ENCODE measurements at places on chromosomes 12 and 14. TPM values are rescaled to one million over a fixed set of nuclear protein-coding genes. Genes with fewer than 3 reads are reported as not detected.
A peak's percentile ranks its signal among the peaks of the same experiment; 100 is the strongest.

The LUM gene
- total RNA-seq, result not detected

The LALBA gene
- total RNA-seq, result not detected

The VRTN gene
- total RNA-seq, result 143 TPM

The TXNRD1 gene
- total RNA-seq, result 127 TPM

The FAM181A gene
- total RNA-seq, result not detected

The CLEC2D gene
- 7.1 TPM for total RNA-seq

The NKX2-1 gene
- not detected for total RNA-seq

The FAM222A gene
- total RNA-seq, result 2.1 TPM

The GRIP1 gene
- 13.7 TPM for total RNA-seq

DNA sequence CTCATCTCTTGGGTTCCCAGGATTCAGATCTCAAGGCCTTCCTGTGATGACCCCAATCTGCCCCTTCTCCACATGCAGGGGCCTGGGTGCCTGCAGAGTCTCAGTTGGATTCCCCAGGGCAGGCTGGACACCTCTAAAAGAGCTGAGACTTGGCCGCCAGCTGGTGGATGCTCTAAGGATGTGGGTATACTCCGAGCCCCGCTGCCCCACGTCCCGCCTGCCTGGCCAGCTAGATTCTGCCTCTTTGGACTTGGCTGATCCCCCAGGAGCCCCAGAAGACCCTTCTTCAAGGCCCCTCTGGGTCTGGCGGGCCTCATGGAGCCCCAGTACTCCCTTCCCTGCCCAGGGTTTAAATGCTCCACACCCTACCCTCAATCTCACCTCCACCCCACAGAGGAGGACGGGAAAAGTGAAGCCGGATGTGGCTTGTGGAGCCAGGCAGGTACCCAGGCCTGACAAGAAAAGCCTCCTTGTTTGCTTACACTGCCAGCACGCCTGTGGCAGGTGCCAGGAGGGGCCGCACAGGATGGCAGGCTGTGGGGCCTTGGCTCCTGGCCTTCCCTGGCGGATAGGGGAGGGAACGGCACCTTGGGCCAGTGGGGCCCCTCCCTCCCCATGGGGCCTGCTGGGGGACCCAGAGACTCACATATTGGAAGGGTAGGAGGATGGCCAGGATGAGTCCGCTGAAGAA lies 15.1 kb downstream of the FAIM2 start:
- no peaks in the 10 kb centered on the region for H3K27me3 ChIP-seq
- DNase-seq, result no peak
- no peak overlapping the region for H3K4me3 ChIP-seq

GRCh38 chr12:2543801-2544200 lies 251.0 kb upstream of the FKBP4 start:
- H3K4me3 ChIP-seq, result no peak overlapping the region
- H3K27ac ChIP-seq, result no peak overlapping the region
- H3K27me3 ChIP-seq, result no peaks in the 10 kb centered on the region
- no peaks in the 10 kb centered on the region for H3K36me3 ChIP-seq

DNA sequence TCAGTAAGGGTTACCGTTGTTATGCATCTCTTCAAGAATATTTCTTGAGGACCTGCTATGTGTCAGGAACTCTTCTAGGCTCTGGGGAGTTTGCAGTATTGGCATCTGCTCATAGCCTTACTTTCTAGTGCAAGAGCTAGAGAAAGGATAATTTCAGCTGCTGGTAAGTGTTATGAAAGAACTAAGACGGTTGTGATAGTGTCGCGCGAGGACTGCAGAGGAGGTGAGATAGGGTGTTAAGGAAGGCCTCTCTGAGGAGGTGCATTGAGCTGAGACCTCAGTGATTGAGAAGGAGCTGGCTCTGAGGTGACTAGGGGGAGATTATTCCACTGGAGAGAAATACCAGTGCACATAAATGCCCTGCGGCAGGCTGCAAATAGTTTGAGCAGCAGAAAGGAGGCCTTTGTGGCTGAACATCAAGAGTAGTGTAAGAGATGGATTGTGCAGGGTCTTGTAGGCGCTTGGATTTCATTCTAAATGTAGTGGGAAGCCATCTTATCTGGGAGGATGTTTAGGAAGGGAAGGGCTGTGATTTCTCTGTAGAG lies 824 bp downstream of the DDX55 start:
- DNase-seq, result no peak
- H3K27ac ChIP-seq, result no peak overlapping the region
- H3K4me1 ChIP-seq, result peaks cover 4% of the 10 kb centered on the region
- no peaks in the 10 kb centered on the region for H3K27me3 ChIP-seq
- H3K4me3 ChIP-seq, result peak overlapping the region; percentile 100

- no peaks in the 10 kb centered on the region for H3K36me3 ChIP-seq
- no peak overlapping the region for H3K27ac ChIP-seq
- peaks cover 5% of the 10 kb centered on the region for H3K27me3 ChIP-seq
- peak overlapping the region; percentile 59 for H3K4me3 ChIP-seq
- H3K4me1 ChIP-seq, result peaks cover 32% of the 10 kb centered on the region
- DNase-seq, result peak; percentile 61
These were observed 365 bp upstream of the CCDC88C start for GRCh38 chr14:91417983-91418386.

- DNase-seq, result no peak
- no peak overlapping the region for H3K27ac ChIP-seq
- no peaks in the 10 kb centered on the region for H3K36me3 ChIP-seq
These were observed 91.0 kb downstream of the TTLL5 start for GRCh38 chr14:75752086-75752485.

- H3K36me3 ChIP-seq, result no peaks in the 10 kb centered on the region
- H3K4me1 ChIP-seq, result no peaks in the 10 kb centered on the region
- no peaks in the 10 kb centered on the region for H3K27me3 ChIP-seq
- H3K4me3 ChIP-seq, result no peak overlapping the region
- no peak overlapping the region for H3K27ac ChIP-seq
These were observed 114.3 kb upstream of the PDZRN4 start for GRCh38 chr12:41073633-41074472.

DNA sequence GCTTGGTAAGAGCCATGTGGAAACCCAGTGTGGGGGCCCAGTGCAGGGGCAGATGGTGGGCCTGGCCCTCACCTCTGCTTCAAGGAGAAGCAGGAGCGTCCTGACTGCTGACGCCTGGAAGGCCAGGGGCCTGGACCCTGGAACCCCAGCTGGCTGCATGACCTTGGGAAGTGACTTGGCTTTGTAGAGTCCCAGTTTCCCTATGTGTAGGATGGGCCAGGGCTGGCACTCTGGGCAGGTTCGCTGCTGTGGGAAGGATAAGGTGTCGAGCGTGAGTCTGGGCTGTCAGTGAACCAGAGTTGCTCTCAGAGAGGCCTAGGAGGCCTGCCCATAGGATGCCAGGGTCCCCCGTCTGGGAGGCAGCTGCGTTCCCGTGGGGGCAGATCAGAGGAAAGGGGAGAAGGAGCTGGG lies 43.2 kb downstream of the TRAFD1 start:
- H3K27ac ChIP-seq, result no peak overlapping the region
- H3K36me3 ChIP-seq, result no peaks in the 10 kb centered on the region
- H3K27me3 ChIP-seq, result no peaks in the 10 kb centered on the region
- no peaks in the 10 kb centered on the region for H3K4me1 ChIP-seq
- no peak overlapping the region for H3K4me3 ChIP-seq

DNA sequence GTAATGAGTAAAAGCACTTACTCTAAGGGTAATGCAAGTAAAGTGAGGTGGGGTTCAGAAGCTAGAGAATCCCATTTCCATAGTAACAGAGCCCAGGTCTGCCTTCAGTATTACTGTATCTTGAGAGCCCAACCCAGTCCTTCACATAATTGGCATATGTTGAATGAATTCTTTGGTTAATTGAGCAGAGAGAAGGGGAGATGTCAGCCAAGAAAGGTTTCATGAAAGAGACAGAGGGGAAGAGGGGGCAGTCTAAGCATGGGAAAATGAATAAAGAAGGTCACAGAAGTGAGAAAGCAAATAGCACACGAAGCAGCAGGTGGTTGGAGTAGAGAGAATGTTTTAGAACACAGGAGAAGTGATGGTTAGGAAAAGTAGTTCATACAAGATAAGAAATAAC lies 371.1 kb downstream of the SEC23A start:
- no peak overlapping the region for H3K4me3 ChIP-seq
- no peaks in the 10 kb centered on the region for H3K36me3 ChIP-seq
- H3K27me3 ChIP-seq, result no peaks in the 10 kb centered on the region
- DNase-seq, result no peak
- H3K4me1 ChIP-seq, result no peaks in the 10 kb centered on the region

DNA sequence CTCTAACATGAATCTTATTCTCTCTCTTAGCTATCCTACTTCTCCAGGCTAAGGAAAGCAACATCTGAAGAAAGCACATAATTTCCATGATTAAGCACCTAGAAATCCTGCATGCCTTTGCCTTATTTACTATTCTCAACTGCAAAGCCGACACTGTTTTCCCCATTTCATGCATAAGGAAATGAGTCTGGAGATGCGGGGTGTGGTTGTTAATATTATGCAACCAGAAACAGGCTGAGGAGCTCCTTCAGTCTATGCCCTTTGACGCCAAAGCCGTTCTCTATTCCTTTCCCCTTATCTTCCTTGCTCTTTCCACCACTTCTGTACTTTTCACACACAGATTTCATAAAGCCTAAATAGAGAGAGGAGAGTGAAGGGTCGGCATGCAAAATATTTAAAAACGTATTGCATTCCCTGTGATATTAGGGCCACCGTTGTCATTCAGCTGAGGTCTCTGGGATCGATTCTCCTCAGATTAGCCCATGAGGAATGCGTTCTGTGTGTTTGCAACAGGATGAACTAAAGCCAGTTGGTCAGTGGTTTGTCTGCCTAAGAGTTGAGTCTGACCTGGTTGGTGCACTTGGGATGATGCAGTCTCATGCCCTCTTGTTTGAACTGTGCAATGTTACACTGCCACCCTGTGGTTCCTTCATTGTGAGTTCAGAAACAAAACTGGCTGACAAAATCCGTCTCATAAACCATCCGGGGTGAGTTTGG lies 53.1 kb upstream of the PLEKHG7 start:
- no peaks in the 10 kb centered on the region for H3K27me3 ChIP-seq
- DNase-seq, result peak; percentile 87
- H3K4me3 ChIP-seq, result no peak overlapping the region
- H3K36me3 ChIP-seq, result no peaks in the 10 kb centered on the region
- peaks cover 19% of the 10 kb centered on the region for H3K4me1 ChIP-seq

GRCh38 chr12:46217541-46218321 lies 51.1 kb downstream of the SLC38A1 start:
- H3K27ac ChIP-seq, result no peak overlapping the region
- H3K27me3 ChIP-seq, result no peaks in the 10 kb centered on the region
- peaks cover 23% of the 10 kb centered on the region for H3K36me3 ChIP-seq
- H3K4me3 ChIP-seq, result no peak overlapping the region

GRCh38 chr12:586318-587071 lies 76.8 kb downstream of the NINJ2 start:
- H3K27ac ChIP-seq, result no peak overlapping the region
- no peak for DNase-seq
- H3K4me3 ChIP-seq, result no peak overlapping the region

DNA sequence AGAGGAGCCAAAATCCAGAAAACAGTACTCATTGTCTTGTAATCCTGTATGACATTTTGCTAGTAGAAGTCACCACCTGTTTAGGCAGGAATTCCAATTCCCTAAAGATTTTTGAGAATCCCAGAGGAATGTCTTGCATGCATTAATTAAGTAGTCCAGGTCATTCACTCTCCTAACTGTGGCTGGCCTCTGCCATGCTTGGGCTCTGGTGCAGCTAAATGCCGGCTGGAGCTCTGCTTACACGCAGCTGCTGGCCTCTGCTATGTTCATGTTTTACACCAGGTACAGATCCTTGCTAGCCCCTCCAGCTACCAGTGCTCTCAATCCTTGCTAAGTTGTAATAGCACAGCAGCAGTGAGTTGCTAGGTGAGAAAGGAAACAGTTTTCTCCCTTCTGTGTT lies 16.3 kb upstream of the HIF1A start:
- H3K27me3 ChIP-seq, result no peaks in the 10 kb centered on the region
- peak; percentile 88 for DNase-seq
- H3K27ac ChIP-seq, result peak overlapping the region; percentile 76
- H3K4me1 ChIP-seq, result peaks cover 23% of the 10 kb centered on the region
- H3K4me3 ChIP-seq, result no peak overlapping the region

GRCh38 chr12:91951571-91951970 lies 194.1 kb downstream of the BTG1 start:
- H3K36me3 ChIP-seq, result no peaks in the 10 kb centered on the region
- no peak overlapping the region for H3K27ac ChIP-seq
- no peak for DNase-seq
- H3K4me1 ChIP-seq, result no peaks in the 10 kb centered on the region
- no peak overlapping the region for H3K4me3 ChIP-seq

DNA sequence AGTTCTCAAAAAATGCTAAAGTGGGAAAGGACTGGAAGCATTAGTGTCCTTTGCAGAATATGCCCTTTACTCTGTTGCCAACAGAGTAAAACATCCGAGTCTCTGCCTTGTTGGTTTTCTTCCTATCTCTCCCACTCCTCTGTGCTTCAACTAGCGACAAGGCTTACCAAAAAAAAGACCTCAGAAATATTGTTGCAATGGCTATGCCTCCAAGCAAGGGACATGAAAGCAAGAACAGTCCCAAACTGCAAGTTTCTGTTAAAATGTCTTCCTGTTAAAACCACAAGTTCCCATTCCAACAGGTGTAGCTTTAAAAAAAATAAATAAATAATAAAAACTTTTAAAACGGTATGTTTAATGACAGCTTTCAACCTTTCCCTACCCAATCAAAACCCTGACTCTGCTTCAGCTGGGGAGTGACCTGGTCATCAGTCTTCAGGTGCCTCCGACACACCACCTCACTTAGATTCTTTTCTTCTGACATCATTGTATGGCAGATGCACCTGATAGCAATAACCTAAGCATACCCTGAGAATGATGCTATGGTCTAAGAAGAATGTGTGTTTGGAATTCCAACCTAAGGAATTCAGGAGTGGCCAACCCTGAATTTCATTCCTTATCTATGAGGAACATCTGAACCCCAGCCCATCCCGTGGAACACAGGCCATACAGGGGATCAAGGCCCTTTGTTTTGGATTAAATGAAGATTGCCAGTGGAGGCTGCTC lies 81.0 kb downstream of the RPS29 start:
- peaks cover 8% of the 10 kb centered on the region for H3K4me1 ChIP-seq
- no peaks in the 10 kb centered on the region for H3K27me3 ChIP-seq
- no peak overlapping the region for H3K27ac ChIP-seq
- no peak overlapping the region for H3K4me3 ChIP-seq
- no peaks in the 10 kb centered on the region for H3K36me3 ChIP-seq

GRCh38 chr14:24080888-24081738 lies 9.8 kb downstream of the CPNE6 start:
- peaks cover 19% of the 10 kb centered on the region for H3K4me1 ChIP-seq
- H3K27me3 ChIP-seq, result peaks cover 14% of the 10 kb centered on the region
- peak overlapping the region; percentile 78 for H3K27ac ChIP-seq

DNA sequence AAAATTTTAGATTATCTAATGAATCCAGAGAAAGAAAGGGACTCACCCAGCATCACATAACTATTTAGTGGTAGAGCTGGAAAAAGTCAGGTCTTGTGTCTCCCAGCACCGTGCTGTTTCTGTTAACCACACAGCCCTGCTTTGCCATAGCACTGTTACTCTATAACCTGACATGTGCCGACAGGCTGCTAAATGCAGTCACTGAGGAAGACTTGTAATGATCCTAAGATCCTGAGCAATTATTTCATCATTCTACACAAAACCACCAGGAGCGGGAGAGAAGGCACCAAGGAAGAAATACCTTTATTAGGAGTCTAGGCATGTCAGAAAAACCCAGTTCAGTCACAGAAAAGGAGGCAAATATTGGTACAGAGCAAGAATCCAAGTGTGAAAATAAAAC lies 3.1 kb upstream of the NOXRED1 start:
- H3K4me1 ChIP-seq, result peaks cover 11% of the 10 kb centered on the region
- H3K36me3 ChIP-seq, result peaks cover 12% of the 10 kb centered on the region
- H3K4me3 ChIP-seq, result no peak overlapping the region

GRCh38 chr14:73576391-73576790 lies 7.4 kb downstream of the ACOT2 start:
- no peaks in the 10 kb centered on the region for H3K4me1 ChIP-seq
- no peak overlapping the region for H3K27ac ChIP-seq
- H3K27me3 ChIP-seq, result no peaks in the 10 kb centered on the region
- DNase-seq, result no peak
- H3K4me3 ChIP-seq, result no peak overlapping the region
